GDM1 (cell line): ENCODE measurements at places on chromosomes 5 and 9.

DNA sequence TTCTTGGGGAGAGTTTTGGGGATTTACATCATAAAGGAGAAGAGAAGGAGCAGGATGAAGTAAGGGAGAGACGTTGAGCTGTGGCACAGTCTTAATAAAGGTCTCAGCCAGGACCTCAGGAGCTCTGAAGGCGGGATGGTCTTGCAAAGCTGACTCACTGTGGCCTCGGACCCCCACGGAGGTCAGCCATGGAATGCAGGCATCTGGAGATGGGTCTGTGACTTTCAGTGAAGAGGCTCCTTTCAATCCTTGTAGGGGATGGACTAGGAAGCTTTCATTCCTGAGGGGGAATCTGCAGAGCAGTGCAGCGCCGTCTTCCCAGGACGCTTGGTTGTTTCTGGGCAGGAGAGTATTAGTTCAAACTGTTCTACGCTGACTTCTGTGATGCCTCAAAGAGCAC, 65.7 kb upstream of the BASP1 start:
- no peak for DNase-seq

DNA sequence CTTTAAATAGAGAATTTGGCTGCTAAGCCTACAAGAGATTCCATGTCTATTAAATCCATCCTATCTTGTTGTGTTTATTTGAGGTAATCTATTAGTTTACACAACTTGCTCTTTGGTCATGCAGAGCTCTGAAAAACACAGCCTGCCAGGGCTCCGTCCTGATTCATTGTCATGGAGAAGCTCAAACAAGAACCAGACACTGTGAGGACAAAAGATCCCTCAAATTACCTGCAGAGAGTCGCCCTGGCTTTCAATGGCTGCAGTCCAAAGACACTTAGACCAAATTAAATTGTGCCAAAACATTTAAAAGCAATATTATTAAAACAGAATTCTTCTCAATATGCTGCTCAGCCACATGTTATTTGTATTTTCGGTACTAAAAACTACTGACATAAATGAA, 60.1 kb downstream of the CDH18 start:
- no peak for DNase-seq

DNA sequence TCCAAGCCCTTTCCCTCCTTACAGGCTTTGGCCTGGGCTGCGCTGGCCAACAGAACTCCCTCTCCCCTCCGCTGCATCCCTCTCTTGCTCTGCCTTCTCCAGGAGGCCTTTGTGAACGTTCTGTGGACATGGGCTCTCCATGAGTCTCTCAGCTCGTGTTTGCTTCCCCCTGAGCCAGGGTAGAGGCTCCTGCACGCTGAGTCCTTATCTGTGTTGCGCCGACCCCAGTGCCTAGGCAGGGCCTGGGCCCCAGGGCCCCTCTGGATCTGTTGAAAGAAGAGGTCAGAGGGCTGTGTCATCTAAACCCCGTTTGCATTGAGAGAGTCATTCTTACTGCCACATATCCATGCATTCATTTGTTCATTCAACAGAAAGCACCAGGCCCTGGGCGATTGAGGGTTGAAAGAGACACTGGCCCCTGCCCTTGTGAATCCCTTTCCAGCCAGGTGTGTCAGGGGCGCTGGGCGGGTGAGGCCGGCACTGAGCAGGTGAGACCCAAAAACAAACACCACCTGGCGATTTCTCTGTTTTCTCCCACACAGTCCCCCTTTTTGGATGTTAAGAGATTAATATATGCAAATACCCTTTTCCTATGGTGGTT, 111.2 kb upstream of the IER5L start:
- DNase-seq, result no peak

- DNase-seq, result peak; percentile 88
Measured at GRCh38 chr5:103111468-103111867, 8.5 kb downstream of the GIN1 start.

- DNase-seq, result no peak
Measured at GRCh38 chr9:98219794-98220370, 27.4 kb upstream of the CORO2A start.

GRCh38 chr5:128279345-128279744, 195.8 kb downstream of the SLC12A2 start:
- DNase-seq, result no peak
